ENCODE measurements at places on chromosomes 11 and 22.

GRCh38 chr11:71322192-71322735, 69.9 kb upstream of the SHANK2 start:
- DNase-seq = no peak

DNA sequence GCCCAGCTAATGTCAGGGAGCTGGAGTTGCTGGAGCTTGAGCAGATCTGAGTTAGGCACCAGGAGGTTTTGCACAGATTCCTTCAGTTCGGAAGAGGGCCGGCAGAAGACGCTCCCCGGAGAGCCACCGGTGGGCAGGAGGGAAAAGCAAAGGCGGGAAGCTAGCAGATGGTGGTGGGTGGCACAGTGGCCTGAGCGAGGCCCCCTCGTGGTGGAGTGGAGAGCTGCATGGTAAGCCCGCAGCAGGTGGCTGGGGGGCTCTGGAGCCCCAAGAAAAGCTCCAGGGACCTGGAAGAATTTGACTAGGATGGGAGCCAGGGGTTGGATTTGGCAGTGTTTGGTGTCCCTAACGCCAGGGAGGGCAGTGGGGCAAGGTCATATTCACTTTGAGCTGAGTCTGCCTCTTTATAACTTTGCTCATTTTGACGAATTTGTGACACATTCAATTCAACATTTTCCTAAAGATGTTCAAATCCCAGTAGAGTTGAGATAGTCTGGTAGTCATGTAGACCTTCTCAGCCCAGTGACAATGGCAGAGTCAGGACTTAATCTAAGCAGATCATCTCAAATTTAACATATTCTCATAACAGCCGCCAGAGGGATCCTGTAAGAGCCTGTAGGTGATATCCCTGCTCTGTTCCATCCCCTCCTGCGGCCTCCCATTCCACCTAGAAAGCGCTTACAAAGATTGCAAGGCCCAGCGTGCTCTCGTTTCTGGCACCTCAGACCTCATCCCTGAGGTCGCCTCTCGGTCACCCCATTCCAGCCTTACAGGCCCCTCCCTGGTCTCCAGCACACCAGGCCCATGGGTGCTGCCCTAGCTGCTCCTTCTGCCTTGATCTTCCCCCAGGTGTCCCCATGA, 57.9 kb downstream of the TRIM29 start:
- DNase-seq = peak; percentile 21

- DNase-seq = peak; percentile 96
Observed at GRCh38 chr11:288478-289397, at the start of gene PGGHG. Gene PGGHG, plus strand, starts transcription at chr11:289126. Its CDS starts 691 bp downstream, at chr11:289817.

DNA sequence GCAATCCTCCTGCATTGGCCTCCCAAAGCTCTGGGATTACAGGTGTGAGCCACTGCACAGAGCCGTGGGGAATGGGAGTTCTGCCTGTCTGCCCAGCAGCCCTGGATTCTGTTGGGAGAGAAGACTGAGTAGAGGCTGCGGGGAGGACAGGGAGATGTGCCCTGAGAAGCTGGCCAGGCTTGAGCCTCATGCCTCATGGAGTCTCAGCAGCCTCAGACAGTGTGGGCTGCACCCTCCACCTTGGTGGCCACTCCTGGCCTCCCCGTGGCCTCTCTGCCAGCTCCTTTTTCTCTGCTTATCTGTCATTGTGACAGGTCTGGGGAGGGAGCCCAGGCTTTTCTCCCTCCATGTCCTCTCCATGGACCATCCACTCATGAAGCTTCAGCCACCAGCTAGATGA, 43.2 kb downstream of the DKK3 start:
- no peak for DNase-seq

GRCh38 chr11:19506816-19507486, 205.7 kb upstream of the NAV2 start:
- DNase-seq = no peak

DNA sequence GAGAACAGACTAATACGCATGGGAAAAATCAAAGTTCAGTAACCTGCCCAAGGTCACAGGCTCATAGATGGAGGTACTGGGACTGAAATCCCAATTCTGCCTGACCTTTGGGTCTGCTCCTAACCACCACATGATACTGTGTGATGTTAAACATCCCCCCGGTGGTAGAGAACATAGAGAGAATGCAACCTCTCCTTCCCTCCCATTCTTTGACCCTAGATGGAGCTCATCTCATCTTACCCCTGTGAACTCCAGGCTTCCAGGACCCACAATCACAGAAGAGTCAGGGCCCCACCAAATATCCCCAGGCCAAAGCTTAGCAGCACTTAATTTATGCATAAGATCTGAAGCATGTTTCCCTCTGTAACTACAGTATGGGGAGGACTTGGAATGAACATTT, 198.5 kb downstream of the MYO18B start:
- no peak for DNase-seq

DNA sequence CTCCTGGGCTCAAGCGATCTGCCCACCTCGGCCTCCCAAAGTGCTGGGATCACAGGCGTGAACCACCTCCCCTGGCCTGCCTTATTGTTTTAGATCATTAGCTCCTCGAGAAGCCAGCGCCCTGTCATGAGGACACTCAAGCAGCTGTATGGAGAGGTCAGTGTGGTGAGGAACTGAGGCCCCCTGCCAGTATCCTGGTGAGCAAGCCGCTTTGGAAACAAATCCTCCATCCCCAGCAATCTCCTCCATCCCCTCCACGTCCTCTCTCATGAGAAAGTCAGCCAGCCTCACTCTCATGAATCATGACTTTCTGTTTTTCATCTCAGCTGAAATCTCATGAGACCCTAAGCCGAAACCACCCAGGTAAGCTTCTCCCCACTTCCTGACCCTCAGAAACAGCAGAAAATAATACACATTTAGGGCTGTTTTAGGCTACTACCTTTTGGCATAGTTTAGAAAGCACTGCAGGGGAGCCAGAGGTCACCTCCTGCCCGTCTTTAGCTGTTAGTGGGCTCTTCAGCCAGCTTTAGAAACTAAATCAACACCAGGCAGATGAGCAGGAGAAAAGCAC, 56.0 kb downstream of the CTTN start:
- no peak for DNase-seq

- peak; percentile 82 for DNase-seq
Observed at GRCh38 chr11:66347425-66348276, at the start of gene B4GAT1. Gene B4GAT1, minus strand, starts transcription at chr11:66347629. Its CDS starts 84 bp downstream, at chr11:66347545.

- no peak for DNase-seq
Observed at GRCh38 chr11:107140983-107141382, 122.7 kb upstream of the GUCY1A2 start.

GRCh38 chr11:62542750-62543567, 3.6 kb downstream of the AHNAK start:
- peak; percentile 91 for DNase-seq

Measured in K562 (cell line).